ENCODE measurements at places on chromosomes 5 and 9. TPM values are rescaled to one million over a fixed set of nuclear protein-coding genes. Genes with fewer than 3 reads are reported as not detected.
A peak's percentile ranks its signal among the peaks of the same experiment; 100 is the strongest.

Gene FOXD4L4
- not detected for total RNA-seq

Gene FBN2
- total RNA-seq, result 5.9 TPM

Gene PCDHB11
- 7.4 TPM for total RNA-seq

Gene FRMPD1
- 0.42 TPM for total RNA-seq

Gene SH2D3C
- total RNA-seq, result 4.2 TPM

Gene PRLR
- total RNA-seq, result 0.84 TPM

Gene SYK
- 20.7 TPM for total RNA-seq

Gene PBX3
- total RNA-seq, result 18.0 TPM

Gene FRRS1L
- 1.7 TPM for total RNA-seq

Gene GRIA1
- 2.1 TPM for total RNA-seq

DNA sequence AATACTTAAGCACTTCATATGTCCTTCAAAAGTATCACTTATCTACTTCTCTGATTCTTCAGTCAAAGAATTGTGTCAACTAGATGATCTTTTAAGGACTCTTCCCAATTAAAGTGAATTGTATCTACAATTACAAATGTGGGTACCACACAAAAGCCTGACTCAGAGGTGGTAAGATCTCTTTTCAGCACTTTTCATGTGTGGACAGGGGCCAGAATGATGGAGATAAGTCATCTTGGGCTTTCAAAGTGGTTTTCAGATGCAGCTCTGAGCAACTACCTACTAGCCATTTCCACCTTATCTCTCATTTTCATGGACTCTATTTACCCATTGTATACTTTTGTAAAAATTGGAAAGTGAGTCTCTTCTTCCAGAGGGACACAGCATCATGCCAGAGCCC is 8.4 kb downstream of the COX7C start:
- DNase-seq, result no peak

- no peak for DNase-seq
These were observed 153.6 kb downstream of the FAM114A2 start for GRCh38 chr5:153885141-153885540.

DNA sequence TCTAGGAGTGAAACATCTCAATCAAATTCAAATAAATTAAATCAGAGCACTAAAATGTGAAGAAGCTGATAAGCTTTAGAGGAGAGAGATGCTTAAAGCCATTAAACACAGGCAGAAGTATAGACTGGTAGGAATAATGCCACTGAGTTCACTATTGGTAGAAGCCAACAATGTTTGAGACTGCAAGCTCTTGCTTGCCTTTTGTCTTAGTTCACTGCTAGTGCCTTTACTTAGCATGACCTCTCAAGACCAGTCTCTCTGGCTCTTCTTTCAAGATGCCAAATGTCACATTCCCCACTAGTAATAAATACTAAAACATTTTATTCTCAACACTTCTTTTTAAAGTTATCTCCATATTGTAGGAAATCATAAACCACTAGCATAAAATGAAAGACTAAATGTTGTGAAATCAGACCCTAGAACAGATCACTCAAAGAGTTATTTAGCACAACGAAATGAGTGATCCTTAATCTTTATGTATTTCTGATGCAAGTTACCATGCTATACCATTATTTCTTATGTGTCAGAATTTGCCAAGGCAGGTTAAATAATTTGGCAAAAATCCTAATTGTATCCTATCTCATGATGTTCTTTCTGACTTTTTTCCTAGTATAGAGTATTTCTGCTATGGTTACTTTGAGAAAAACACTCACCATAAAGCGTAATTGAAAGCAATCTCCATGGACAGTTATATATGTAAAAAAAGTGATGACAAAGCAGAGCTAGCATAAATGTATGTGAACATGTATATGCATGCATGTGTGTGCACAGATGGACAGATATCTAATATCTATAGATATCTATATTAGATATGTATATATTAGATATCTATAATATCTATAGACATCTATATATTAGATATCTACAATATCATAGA is 57.5 kb downstream of the PJA2 start:
- no peak for DNase-seq

GRCh38 chr5:140342896-140343295 is 3.5 kb downstream of the HBEGF start:
- DNase-seq, result no peak

GRCh38 chr5:90803876-90804275 is 245.3 kb downstream of the ADGRV1 start:
- no peak for DNase-seq

DNA sequence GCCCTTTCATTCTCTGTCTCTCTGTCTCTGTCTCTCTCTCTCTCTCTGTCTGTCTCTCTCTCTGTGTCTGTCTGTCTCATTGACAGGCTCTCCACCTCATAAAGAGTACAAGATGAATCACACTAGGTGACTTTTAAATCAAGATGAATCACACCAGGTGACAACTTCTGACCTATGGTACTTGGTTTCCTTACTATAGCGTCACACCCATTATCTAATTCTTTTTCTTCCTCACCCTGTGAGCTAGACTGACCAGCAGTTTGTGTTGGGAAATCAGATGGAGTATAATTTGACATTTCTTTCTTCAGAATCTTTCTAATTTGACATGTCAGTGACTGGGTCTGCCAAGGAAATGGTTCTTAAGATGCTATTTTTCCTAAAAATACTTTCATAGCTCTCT is 232.9 kb downstream of the ARRDC3 start:
- DNase-seq, result no peak

GRCh38 chr5:179230061-179230461 is 115.2 kb downstream of the ADAMTS2 start:
- DNase-seq, result no peak

DNA sequence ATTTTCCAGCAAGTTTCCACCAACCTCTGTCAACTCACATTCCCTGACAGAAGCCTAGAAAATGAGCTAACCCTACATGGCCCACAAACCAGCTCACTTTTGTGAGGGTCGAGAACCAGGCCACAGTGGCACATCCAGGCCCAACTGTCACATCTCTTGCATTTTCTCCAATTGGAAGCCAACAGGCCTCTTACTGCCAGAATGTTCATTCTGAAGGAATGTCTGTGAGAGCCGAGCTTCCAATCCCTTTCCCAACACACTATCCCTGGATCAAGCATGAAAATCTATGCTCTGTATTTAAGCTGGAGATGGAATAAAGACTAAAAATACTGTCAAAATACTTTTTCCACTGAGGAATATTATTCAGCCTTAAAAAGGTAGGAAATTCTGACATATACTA is 20.0 kb downstream of the MARCHF3 start:
- DNase-seq, result no peak

GRCh38 chr5:89105836-89106235 is 222.9 kb upstream of the MEF2C start:
- no peak for DNase-seq

- no peak for DNase-seq
These were observed 4.9 kb downstream of the GARNL3 start for GRCh38 chr9:127269449-127269848.

DNA sequence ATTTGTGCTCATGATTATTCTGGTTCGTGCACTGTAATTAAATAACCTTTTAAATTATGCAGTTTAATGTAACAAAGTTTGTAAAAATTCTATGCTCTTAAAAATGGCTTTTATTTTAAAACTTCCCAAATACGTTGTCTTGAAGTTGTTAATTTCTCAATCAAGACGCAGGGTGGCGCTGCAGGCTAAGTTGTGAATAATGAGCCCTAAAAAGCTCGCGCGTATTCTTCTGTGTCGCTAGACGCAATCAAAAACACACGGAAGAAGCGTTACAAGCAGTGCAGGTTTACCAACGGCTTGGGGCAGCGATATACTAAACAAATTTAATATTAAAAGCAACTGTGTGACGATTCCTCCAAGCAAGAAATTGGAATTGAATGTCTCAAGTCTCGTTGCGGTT is at the start of gene PCDHB4:
Gene PCDHB4 (plus strand): TSS at position 256 of the 400 bp plus-strand sequence. CDS start 181 bp downstream, outside the sequence.
- peak; percentile 26 for DNase-seq

GRCh38 chr5:95712347-95712958 is 18.7 kb upstream of the RHOBTB3 start:
- no peak for DNase-seq

GRCh38 chr5:23648656-23649055 is 141.2 kb downstream of the PRDM9 start:
- no peak for DNase-seq

GRCh38 chr9:77063645-77064285 is 44.3 kb downstream of the FOXB2 start:
- no peak for DNase-seq

DNA sequence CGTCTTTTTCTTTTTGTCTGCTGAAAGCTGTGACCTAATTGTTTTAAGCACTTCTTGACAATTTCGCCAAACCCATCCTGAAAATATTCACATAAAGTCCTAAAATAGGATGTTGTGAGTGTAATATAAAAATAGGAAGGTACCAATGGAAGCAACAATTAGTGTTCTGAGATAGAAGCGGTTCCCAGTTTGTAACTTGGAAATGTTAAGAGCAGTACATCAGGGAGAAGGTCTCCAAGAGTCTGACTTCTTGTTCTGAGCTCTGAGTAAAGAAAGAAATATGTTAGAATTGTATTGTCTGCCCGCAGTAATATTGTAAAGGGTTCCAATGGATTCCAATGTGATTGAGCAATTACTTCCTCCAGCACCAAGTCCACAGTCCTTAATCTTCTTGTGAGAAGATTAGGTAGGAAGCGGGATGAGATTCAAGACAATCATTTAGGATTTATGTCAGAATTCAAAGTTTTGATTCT is 3.9 kb downstream of the VCAN start:
- DNase-seq, result no peak

- no peak for DNase-seq
These were observed 66.2 kb downstream of the PLPPR1 start for GRCh38 chr9:101094686-101095085.

GRCh38 chr9:6525326-6526045 is 112.5 kb downstream of the UHRF2 start:
- DNase-seq, result no peak

GRCh38 chr5:137071931-137072330 is 427.2 kb downstream of the SPOCK1 start:
- no peak for DNase-seq

- no peak for DNase-seq
These were observed 192.4 kb upstream of the KLF4 start for GRCh38 chr9:107681988-107682387.

DNA sequence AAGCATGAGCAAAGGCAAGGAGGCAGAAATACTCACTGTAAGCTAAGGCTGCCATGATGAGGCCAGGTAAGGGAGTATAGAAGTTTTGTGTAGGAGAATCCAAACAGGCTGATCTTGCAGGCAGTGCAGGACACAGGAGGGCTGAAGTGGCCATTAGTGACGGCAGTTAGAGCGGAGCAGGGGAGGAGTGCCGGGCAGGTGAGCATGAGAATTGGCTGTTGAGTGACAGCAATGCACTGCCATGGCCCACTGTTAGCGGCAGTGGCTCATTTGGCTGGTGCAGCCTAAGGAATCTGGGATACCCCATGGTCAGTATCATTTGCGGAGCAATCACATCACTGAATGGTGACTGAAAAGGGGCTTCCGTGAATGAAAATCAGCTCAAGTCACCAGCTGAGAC is 22.8 kb downstream of the RGS3 start:
- DNase-seq, result no peak

GRCh38 chr5:96781031-96781971 is 26.4 kb downstream of the ERAP1 start:
- no peak for DNase-seq

DNA sequence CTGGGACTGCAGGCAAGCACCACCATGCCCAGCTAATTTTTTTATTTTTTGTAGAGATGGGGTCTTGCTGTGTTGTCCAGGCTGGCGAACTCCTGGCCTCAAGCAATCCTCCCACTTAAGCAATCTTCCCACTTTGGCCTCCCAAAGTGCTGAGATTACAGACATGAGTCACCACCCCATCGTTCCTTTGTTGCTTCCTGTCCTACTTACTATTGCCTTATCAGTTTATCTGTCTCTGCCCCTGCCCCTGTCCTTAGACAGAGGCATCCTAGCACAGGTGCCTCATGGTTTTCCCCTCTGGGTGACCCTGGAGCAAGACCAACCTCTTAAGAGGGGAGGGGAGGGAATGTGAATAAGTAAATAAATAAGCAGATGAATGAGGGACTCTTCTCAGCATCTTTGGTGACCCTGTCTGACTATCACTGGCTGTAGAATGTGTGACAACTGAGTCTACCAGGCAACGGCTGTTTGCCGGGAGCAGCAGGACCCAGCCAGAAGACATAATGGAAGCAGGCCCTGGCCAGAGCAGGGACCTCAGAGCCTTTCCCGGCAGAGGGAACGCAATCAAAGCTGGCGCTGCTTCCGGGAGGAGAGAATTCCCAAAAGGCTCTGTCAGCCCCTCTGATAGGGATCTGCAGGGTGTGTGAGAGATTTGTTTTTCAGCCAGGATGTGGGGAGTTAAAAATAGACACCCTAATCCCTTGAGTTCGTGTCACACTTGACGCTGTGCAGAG is 43.8 kb upstream of the DAB2IP start:
- no peak for DNase-seq

DNA sequence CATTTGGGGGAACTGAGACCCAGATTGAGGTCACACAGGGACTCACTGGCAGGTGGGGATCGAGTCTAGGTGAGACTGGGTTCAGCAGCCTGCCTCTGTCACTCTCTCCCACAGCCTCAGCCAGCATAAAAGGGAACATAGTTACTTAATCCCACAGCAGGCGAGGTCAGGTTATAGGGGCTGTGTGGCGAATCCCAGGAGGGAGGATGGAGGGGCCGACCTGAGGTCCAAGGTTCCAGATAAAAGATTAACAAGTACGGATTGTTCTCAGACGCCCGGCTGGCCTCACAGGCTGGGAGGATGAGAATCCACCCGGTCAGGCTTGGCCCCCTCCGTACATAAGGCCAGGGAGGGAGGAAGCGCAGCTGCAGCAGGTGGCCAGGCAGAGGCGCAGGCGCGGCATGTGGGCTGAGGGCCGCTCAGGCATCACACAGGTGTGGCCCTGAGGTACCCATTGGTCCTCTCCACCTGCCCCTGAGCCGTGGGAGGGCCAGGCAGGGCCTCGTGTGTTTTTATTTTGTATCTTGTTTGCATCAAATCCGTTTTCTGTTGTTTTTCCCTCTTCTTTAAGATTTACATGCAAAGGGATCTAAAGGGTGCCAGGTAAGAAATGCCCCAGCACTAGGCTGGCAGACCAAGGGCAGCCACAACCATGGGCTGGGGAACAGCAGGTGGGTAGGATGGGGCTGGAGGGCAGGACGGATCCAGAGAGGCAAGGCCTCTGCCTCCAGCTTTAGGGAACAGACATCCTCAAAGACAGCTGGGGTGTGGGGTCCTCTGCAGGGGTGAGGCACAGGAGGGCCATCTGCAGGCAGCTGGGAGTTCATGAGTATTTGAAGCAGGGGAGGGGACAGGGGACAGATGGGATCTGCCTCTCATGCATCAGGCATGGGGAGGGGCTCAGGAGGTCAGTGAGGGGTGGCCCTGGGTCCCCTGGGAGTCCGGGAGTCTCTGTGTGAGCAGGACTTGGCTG is 3.6 kb downstream of the SUSD3 start:
- DNase-seq, result no peak

All from tibial nerve (tissue), 4 donors.